ENCODE measurements at places on chromosomes 6 and 20. TPM values are rescaled to one million over a fixed set of nuclear protein-coding genes. Genes with fewer than 3 reads are reported as not detected.

BMP2 gene
- 3.4 TPM for total RNA-seq

MOCS1 gene
- 25.4 TPM for total RNA-seq

GMEB2 gene
- 8.8 TPM for total RNA-seq

SNAI1 gene
- total RNA-seq = 2.2 TPM

TRAPPC3L gene
- total RNA-seq = not detected

RING1 gene
- total RNA-seq = 8.5 TPM

RTN4IP1 gene
- 6.1 TPM for total RNA-seq

IL17A gene
- total RNA-seq = not detected

SLC22A1 gene
- total RNA-seq = 0.26 TPM

KHDRBS2 gene
- total RNA-seq = 3.0 TPM
